HuH-7 (cell line): ENCODE measurements at places on chromosomes 1 and 21.

DNA sequence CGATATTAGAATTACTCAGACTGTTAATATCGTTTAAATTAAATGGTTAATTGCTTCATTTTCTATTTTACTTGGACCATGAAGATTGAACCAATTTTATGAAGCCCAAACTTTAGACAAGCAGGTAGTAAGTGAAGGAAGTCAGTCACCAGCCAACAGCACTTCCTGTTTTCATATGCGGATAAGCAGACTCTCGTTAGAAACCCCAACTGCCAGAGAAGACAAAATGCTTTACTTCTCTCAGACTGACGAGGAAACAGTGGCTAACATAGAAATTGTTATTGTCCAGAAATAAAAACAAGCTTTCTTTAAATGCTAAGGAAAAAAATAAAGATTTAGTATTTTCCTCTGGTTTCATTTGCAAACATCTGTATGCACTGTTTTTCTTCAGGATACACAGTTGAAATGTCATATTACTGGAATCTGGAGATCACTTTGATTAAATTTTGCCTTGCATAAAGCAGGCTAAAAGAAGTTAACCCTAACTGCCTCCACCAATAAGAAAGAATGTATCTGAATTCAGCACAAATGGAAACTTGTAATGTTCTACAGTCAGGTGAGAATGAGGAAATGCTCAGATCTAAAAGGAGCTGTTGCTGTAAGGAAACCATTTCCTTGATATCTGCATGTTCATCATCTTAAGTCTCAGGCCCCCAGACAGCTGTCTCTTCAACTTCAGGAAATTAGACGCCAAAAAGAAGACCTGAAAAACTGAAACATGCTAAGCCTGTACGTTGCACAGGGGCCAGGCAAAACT lies 129.8 kb upstream of the SAMSN1 start:
- DNase-seq, result no peak

GRCh38 chr1:216632980-216633379 lies 90.2 kb downstream of the ESRRG start:
- peak; percentile 24 for DNase-seq

- peak; percentile 4 for DNase-seq
Observed at GRCh38 chr21:28018741-28019669, 973.7 kb downstream of the LTN1 start.

DNA sequence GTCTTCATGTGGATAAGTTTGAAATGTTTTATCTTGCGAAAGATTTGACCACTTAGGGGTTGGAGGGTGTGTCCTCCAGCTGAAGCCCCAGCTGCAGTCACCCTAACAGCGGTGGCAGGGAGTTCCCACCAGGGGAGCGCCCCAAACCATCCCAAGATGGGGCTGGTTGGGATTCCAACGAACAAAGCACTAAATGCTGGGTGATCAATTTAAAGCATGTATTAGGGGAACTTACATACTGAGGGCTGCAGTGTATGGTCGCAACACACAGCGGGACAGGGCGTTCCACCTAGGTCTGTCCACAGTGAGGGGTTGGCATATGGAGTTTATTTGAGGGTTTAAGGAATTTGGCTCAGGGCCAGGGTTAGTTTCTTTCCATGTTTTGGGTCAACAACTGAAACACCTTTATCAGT lies 26.3 kb downstream of the SLC37A1 start:
- DNase-seq, result no peak

GRCh38 chr1:53392460-53392859 lies 64.6 kb upstream of the LRP8 start:
- no peak for DNase-seq

- no peak for DNase-seq
Observed at GRCh38 chr1:101366513-101367215, 129.8 kb downstream of the S1PR1 start.

DNA sequence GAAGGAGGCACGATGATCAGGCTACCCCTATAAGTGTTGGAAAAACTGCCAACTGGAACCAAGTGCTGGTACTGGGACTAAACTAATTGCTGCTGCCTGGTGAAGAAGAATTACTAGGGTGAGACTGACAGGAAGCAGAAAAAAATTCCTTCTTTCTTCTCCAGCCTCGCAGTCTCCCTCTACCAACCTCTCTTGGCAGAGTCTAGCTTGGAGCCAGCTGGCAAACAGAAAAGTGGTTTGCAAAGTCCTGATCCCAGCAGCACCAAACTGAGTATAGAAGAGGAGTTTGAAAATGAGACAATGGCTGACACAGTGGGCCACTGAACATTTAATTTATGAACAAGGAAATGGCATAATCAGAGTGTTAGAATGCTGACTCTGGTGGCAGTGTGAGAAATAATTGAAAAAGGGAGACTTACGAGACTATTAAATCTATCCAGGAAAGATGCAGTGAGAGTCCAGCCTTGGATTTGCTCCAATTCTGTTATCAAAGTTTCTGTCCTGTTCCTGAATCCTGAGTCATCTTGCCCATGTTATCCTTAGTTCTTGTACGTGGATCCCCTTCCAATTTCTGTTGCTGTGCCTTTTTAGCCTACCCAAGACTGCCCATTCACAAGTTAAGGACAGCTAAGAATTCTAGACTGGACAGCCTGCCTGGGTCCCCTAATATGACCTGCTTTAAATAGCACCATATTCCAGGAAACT lies 23.7 kb upstream of the DISP1 start:
- no peak for DNase-seq

GRCh38 chr1:232765542-232765941 lies 39.7 kb upstream of the MAP10 start:
- no peak for DNase-seq

DNA sequence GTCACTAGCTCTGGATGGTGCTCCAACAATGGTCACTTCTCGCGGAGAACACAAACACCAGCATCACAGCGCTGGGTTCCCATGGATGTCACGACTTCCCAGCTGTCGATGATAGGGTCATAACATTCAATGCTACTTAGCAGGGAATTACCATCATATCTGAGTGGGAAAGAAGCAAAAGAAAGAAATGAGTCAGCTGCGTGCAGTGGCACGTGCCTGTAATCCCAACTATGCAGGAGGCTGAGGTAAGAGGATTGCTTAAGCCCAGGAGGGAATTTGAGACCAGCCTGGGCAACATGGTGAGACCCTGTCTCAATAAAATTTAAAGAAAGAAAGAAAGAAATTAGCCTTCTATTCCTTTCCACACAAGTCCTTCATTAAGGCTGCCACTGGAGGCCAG lies 3.6 kb upstream of the RABIF start:
- DNase-seq, result no peak

DNA sequence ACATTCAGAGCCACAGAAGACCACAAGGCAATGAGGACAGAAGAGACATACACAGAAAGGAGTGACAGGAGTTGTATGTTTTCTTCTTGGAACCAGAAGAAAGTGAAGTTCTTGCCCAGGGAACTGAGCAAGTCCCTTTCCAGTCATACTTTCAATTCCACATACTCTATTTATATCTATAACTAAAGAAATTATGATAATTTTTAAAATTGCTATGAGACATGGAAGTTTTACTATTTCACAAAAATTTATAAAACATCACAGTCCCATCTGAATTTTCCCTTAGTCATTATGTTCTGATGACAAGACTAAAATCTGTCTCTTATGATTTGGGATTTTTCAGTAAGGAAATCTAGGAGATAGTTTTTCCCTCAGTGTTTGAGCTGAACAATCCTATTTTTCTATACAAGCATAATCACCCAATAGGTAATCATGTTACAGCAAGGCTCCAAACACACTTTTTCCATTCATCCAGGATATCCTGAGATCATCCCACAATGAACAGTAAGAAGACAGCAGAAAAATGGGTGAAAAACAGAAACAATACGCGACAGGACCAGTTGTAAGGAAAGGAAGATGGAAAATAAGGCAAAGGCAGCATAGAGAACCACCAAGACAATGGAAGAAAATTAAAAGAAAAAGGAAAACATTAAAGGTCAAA lies 154.6 kb downstream of the VAV3 start:
- DNase-seq, result no peak

- peak; percentile 28 for DNase-seq
Observed at GRCh38 chr1:34549199-34549598, 205.6 kb upstream of the GJB5 start.

GRCh38 chr21:41703857-41704501 lies 62.9 kb downstream of the RIPK4 start:
- no peak for DNase-seq

GRCh38 chr1:198068285-198068684 lies 88.5 kb upstream of the NEK7 start:
- DNase-seq, result no peak

DNA sequence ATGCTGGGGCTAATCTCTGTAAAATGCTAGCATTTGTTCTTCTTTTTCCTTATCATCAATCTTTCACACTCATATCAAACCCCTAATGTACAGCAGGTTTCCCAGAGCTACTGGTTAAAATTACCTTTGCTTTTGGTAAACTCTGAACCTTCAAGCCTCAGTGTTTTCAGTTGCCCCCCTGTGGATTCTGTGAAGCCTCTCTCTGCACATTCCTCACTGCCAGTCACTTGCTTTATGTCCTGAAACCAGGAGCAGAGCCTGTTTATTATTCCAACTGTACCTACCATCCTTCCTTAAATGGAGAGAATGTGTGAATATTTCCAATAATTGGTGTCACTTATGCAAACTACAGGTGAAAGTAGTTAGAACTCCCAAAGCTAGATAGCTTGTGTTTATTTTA lies 134.2 kb downstream of the NEK7 start:
- DNase-seq, result no peak

DNA sequence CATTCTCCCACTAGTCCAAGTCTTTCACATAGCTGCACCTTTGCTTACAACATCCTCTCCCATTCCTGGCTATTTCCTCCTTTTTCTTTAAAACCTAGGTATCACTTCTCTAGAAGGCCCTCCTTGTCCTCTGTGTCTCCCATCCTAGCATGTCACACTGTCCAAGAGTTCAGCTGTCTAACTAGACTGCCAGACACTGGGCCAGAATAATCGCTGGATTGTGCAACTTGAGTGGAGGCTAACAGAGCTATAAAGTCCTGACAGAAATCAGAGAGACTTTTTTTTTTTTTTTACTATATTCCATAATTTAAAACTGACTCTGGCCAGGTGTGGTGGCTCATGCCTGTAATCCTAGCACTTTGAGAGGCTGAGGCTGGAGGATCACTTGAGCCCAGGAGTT lies 4.2 kb upstream of the ANGPTL7 start:
- no peak for DNase-seq

DNA sequence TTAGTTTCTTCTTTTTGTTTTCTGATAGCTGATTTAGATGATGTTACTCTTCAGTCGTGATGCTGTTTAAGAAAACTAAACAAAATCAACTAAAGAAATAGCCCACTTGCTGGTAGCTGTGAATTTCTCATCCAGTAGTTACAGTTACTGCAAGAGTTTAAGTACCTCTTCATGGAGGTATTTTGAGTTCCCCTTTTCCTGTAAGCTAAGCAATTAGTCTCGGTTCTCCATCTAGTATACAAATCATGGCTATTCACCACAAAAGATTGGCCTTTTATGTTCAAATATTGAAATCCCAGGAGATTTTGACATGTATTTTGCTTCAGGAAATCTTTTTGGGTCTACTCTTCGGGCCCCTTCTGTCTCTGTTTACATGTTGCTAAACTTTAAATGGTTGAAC lies 31.1 kb downstream of the HUNK start:
- no peak for DNase-seq

- no peak for DNase-seq
Observed at GRCh38 chr21:29347274-29347681, 48.6 kb downstream of the BACH1 start.

DNA sequence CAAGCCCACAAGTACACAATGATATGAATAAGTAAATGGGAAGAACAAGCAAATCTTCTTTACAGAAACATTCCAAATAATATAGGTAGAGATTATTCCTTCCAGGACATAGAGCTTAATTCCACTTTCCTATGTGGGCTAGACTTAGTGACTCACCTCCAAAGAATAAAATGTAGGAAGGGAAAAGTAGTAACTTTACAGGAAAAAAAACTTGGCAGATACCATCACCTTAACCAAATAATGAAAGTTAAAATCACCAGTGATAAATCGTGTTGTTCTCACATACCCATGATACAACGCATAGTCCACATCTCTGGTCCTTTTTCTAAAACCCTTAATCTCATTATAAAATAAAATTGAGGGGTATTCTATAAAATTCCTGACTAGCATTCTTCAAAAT lies 260.8 kb downstream of the SPATA17 start:
- DNase-seq, result no peak

GRCh38 chr1:228207381-228207810 lies 448 bp upstream of the OBSCN start:
- no peak for DNase-seq

- DNase-seq, result no peak
Observed at GRCh38 chr1:154353966-154354365, 28.6 kb downstream of the ATP8B2 start.

GRCh38 chr1:202131956-202132821 lies 9.5 kb downstream of the GPR37L1 start:
- DNase-seq, result no peak

DNA sequence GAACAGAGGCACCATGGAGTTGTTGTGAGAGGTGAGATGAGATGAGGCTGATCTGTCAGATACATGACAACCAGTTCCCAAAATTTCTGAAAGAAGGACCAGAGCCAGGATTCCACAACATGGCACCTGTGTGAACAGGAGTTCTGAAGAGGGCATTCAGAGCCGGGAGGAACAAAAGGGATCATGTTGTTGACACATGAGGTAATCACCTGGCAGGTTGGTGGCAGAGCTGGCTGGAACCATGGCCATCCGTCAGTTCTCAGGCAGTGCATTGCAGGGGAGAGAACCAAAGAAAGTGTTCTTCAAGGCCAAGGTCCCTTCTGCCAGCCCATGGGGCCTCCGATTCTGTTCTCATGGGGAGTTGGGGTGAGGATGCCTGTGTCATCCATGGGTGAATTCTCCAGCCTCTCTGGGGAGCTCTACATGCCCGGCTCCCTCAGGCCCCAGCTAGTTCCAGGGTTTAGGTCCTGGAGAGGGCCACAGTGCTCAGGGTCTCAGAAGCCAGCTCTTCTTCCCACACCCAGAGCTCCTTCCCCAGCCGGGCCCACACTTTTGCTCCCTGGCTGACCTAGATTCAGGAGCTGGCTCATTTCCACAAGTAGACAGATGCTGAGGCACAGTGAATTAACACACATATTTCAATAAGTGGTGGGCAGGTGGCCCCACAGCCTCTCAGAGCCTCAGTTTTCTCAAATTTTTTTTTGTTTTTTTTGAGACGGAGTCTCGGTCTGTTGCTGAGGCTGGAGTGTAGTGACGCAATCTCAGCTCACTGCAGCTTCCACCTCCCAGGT lies 49.1 kb upstream of the CTPS1 start:
- no peak for DNase-seq

GRCh38 chr1:28890435-28890834 lies 23.9 kb upstream of the EPB41 start:
- no peak for DNase-seq

GRCh38 chr1:48115835-48116234 lies 106.7 kb upstream of the SLC5A9 start:
- DNase-seq, result peak; percentile 17

DNA sequence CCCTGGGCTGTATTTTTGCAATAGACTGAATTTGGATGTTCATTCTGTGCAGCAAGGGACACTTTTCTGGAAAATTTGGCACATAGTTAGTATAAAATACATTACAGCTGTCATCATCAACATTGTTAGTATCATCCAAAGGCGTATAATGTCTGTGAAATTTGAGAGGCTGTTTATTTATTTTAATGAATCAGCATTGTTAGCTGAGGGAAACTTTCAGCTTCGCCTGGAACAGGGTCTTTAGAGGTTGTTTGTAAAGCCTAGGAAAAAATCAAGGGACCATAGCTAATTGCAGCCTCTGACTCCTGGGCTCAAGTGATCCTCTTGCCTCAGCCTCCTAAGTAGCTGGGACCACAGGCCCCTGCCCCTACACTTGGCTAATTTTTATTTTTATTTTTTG lies 106.8 kb upstream of the USP24 start:
- no peak for DNase-seq
